CD4-positive, alpha-beta T cell treated with Interferon alpha-2 for 1 hour (primary cell): ENCODE measurements at places on chromosomes 2 and 18.

DNA sequence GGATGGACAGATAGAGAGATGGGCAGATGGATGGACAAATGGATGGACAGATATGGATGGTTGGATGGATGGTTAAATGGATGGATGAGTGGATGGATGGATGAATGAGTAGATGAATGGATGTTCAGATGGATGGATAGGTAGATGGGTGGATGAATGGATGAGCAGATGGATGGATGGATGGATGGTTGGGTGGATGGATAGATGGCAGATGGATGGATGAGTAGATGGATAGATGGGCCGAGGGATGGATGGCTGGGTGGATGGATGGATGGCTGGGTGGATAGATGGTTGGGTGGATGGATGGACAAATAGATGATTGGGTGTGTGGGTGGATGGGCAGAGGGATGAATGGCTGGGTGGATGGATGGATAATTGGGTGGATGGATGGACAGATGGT is 98.9 kb upstream of the OTOS start:
- DNase-seq, result no peak

DNA sequence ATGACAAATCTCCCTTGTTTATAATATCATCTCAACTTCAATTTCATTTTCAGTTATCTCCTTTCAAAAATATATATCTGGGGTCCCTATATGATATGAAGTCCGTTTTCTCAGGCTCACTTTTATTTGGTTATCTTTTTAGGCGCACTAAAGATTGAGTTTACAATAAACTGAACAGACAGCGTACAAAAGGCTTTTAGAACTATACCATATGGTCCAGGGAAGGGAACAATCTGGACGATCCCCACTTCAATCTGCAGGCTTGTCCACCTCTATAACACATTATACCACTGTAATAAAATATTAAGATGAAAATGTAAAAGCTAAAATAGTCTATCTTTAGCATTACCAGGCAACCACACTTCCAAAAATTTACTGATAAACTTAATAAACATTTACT is 289.9 kb downstream of the ZEB2 start:
- no peak for DNase-seq

DNA sequence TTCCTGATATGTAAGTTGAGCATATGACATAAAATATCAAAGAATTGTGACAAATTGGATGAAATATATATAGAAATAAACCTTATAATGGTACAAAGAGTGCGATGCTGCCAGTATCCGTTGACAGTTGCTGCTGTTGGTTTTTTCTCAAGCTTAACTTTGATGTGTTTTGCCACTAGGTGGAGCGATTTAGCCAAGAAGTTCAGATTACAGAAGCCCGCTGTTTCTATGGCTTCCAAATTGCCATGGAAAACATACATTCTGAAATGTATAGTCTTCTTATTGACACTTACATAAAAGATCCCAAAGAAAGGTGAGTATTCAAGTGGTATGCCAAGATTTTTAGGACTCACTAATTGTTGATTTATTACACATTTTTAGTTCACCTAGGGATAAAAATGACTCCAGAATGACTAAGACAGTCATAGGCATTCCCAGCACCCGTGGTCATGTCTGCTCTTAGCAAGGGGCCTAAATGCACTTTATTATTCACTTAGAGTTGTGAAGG is 2.1 kb downstream of the RRM2 start:
- peak; percentile 85 for DNase-seq

- DNase-seq, result no peak
Observed at GRCh38 chr18:49988733-49989132, 175.4 kb upstream of the ACAA2 start.

- DNase-seq, result no peak
Observed at GRCh38 chr2:232533944-232534710, 5.4 kb upstream of the CHRNG start.

DNA sequence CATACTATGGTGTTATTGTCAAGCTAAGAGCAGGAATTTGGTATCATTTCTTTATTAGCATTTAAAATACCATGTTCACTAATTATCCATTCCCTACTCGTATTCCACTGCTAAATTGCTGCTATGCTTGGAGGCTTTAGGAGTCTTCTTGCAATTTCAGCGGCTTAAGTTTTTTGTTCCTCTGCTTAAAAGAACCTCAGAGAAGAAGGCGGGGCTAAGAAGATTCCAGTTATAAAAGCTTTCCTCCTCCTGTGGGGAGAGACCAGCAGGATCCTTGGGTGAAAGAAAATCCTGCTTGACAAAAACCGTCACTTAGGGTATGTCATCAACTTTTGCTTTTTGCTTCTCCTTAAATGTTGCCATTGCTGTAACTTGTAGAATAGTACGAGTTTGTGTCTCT is at the start of gene TRPM8:
Gene TRPM8, plus strand, starts transcription at position 258 of the 400 bp plus-strand sequence. CDS start 9,165 bp downstream, outside the sequence.
- no peak for DNase-seq
